NCI-H2171 (cell line): ENCODE measurements at places on chromosomes 3 and 15.

- DNase-seq, result no peak
Observed at GRCh38 chr3:156626104-156626503, 48.3 kb upstream of the TIPARP start.

- DNase-seq, result no peak
Observed at GRCh38 chr15:44790215-44790614, 53.9 kb downstream of the TRIM69 start.

DNA sequence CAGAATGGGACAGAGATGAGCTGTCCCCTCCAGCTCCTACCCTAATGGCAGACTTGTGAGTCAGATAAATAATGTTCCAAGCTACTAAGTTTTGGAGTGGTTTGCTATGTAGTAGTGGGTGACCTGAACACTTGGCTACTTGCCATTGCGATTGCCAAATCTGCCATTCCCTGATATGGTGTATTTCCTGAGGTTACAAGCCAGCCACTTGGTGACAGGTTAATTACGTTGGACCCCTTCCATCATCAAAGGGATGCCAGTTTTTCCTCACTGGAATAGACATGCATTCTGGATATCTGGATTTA, 33.6 kb downstream of the MORF4L1 start:
- no peak for DNase-seq

DNA sequence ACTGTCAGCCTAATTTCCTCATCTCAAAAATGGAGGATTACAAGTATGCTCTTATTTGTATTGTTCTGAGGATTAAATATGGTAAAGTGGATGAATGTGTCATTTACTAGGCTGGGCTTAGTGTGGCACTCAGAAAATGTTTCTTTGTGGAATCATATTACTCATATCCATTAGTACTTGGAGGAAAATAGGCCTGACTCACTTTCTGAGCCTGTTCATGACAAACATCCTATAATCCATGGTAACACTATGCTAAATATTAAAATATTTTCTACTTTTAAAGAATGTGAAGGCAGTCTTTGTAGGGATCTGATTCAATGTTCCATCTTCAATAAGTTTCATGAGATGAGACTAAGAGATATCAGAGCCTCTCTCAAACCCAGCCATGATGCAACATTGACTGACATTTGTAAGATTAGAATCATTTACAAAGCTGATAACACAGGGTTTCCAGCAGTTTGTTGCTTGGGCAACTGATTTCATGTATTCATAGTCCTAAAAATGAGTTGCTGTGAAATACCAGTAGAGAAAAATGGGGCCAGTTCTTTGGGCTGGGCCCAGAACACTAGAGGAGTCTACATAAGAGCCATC, 1048.5 kb downstream of the NTRK3 start:
- peak; percentile 21 for DNase-seq
